Natural killer cell (primary cell): ENCODE measurements at places on chromosomes 5 and 9. TPM values are rescaled to one million over a fixed set of nuclear protein-coding genes. Genes with fewer than 3 reads are reported as not detected.

BNC2 gene
- total RNA-seq, result 84.2 TPM

GRCh38 chr9:89701221-89701798 lies 96.5 kb downstream of the GADD45G start:
- DNase-seq, result peak; percentile 91

FAM219A gene
- 20.6 TPM for total RNA-seq

GRCh38 chr5:17113174-17113958 lies 104.1 kb upstream of the BASP1 start:
- no peak for DNase-seq

DNA sequence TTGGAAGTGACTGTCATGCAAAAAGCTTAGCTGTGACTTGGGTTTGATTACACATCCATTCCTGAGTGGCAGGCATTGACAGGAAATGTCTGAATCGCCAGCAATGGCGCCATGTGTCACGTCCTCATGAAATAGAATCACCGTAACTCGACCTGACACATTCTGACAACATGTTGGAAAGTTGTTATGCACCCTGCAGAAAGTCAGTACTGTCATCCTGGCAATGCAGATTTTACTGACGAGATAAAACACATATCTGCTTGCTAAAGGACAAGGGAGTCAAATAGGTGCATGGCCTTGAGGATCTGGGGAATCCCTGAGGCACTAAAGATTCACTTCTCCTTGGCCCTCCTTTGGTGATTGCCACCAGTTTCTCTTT lies 344.2 kb downstream of the SPATA31D1 start:
- DNase-seq, result no peak

GRCh38 chr5:151925340-151925739 lies 689 bp upstream of the GLRA1 start:
- no peak for DNase-seq

SPTAN1 gene
- 420 TPM for total RNA-seq

GRCh38 chr9:97961361-97961760 lies 21.8 kb upstream of the ANP32B start:
- no peak for DNase-seq

GRCh38 chr9:110555551-110556331 lies 23.8 kb downstream of the SVEP1 start:
- DNase-seq, result no peak

DNA sequence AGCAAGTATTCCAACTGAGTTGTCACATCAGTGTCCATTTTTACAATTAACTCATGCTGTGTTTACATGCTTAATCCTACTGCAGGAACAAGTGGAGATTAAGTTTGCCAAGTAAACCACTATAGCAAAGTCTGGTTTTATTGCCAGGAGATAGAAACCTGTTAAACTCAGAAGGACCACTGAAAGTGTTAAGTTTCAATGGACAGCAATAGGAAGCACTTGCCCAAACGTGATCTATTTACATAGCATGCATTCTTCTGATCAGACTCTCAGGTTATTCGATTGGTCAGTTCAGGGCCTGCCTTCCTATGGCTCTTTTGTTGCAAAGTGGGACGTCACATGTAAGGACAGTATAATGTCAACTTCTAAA lies 28.0 kb upstream of the IFNK start:
- DNase-seq, result no peak

GRCh38 chr9:113548221-113549041 lies 84.9 kb downstream of the RGS3 start:
- no peak for DNase-seq

FOXD4L3 gene
- not detected for total RNA-seq

CNTFR gene
- not detected for total RNA-seq

DNA sequence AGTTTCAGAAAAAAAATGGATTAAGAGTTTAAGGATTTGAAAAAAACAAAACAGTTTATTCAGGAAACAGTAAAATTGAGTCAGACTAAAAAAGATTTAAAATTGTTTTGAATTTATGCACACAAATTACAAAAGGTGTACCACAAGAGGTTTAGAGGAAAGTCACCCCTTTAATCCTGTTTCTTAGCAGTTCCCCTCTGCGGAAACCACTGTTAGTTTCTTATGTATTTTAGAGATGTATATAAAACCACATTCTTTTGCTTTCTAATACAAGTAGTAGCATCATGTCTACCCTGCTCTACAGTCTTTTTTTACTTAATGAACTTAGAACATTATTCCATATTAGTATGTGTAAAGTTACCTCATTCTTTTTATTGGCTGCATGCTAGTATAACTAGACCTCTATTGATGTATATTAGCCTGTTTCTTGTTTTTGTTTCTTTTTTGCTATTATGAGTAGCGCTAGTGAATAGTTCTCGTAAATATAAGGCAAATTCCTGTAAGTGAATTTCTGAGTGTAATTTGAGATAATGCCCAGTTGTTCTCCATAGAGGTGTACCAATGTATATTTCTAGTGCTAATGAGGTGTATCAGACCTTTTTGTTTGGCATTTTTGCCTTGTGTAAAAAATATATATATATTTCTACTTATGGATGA lies 20.0 kb downstream of the GPBP1 start:
- no peak for DNase-seq

ENHO gene
- total RNA-seq, result 1.7 TPM

DNA sequence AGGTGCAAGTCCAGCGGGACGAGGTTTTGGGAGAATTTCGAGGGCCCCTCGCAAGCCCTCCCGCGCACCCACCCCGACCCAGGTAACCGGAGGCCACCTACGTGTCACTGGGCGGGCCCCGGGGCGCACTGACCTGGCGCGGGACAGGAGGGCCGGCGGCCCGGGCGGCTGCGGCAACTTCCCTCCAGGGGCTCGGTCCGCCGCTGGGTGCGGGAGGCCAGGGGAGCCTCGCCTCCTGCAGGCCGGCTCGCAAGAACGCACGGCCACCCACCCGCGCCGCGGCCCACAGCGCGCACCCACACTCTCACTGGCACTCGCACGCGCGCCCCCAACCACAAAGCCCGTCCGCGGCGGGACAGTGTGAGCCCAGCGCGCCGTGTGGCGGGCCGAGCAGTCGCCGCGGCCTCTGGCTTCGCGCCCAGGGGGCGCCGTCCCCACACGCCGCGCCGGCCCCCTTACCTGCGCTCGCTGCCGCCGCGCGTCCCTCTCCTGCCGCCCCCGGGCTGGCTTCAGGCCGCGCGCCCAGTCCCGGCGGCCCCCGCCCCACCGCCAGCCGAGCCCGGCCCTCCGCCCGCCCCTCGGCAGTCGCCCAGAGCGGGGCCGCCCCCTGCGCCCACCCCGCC lies 451 bp downstream of the LPAR1 start:
- DNase-seq, result no peak

DNA sequence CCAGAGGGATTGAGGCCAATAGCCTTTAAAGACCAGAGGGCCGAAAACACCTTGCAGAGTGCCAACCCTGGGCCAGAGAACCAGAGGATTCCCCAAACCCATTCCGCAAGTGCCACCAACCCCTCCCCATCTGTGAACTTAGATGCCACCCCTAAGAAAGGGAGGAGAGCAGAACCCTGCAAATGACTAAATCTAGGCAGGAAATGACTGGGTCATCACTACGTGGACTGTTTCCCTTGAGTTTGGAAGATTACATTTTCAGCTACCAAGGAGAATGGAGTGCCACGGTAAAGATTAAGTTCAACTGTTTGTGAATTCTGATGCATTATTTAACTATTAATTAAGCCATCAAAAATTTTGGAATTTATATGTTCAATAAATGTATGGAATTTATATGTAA lies 142.8 kb downstream of the ENC1 start:
- no peak for DNase-seq

BHMT gene
- not detected for total RNA-seq

DNA sequence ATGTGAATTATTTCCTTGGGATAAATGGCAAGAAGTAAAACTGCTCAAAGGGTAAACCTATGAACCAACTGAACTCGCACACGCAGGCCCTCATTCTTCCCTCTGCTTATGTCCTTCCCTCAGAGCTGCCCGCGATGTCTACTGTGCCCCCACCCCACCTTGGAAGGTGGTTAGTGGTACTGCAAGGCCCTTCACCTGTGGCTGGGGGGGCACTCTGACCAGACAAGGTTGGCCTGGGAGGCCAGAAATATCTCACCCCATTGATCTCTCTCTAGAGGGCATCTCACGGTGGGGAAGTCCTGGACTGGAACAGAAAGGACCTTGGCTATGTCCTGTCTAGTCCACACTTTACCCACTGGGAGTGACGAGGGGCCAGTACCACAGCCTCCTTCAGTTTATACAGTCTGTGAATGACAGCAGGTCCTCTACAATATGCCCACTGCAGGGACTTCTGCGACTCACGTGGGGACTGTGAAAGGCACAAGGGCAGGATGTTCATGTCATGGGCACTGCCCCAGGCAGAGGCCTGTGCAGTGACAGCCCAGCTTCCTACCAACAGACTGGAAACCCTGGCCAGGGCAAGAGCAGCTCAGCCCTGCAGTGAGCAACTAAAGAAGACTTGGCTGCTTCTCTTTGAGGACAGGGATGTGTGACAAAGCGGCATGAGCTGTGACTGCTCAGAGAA lies 56.8 kb upstream of the SYNPO start:
- no peak for DNase-seq

DNA sequence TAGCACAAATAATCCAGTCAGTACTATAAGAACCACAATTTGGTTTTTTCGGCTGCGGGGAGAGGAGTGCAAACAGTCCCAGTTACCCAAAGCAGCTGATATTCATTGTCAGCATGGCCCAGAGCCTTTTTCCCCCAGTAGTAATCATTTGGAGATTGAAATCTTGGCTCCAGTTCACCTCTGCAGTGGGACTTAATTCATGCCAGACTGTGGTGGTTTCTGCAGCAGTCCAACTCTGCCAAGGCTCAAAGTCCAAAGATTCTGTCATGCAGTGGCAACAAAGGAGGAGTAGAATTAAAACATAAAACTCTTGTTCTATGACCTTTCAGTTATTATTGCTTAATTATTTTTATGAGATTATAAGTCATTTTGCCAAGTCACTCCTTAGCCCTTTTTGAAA lies 25.0 kb upstream of the TRIM36 start:
- DNase-seq, result no peak

SPINK7 gene
- total RNA-seq, result not detected

- DNase-seq, result no peak
Measured at GRCh38 chr5:77080905-77081304, 6.2 kb downstream of the ZBED3 start.

SLC4A9 gene
- total RNA-seq, result not detected

- DNase-seq, result no peak
Measured at GRCh38 chr5:57185313-57185712, 11.5 kb downstream of the GPBP1 start.

DNA sequence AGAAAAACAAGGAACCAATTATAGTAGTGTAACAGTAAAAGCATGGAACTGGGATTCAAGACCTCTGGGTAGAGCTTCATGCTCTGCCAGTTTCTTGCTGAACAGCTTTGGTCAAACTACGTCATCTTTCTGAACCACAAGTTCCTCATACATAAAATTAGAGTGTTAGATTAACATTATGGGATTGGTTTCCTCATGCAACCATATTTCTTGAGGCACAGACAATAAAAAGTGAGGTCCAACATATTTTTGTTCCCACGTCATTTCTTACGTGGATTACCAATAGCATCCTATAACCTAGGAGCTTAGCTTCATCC lies 354.8 kb downstream of the TMEM232 start:
- no peak for DNase-seq

MCC gene
- total RNA-seq, result 1.4 TPM

- DNase-seq, result no peak
Measured at GRCh38 chr5:138051441-138052296, 18.8 kb upstream of the FAM13B start.

C9orf50 gene
- not detected for total RNA-seq

SLC45A2 gene
- not detected for total RNA-seq

DNA sequence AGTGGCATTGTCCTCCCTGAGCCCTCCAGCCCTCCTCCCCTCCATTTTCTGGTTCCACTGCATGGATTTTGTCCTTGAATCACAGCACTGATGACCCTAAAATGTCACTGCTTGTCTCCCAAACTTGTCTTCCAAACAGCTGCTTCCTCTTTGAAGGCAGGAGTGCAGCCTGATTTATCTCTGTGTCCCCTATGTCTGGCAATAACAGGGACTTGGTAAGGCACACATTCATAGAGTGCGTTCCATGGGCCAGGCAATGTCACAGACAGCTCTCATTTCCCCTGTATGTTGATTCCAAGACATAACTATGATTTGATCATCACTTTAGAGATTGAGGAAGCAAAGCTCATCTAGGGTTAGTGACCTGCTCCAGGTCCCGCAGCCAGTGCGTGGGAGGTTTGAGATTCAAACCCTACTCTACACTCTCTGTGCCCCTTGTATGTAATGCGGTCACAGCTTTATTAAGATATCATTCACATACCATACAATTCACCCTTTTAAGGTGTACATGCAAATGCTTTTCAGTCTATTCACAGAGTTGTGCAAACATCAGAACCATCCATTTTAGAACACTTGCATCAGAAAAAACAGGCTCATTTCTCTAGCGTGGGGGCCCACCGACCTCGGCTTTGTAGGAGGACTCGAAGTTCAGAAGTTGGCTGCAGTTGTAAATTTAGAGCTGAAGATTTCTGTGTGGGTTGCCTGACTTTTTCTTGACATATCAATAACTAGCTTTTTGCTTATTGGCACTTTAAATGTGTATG lies 28.4 kb upstream of the BOD1 start:
- DNase-seq, result no peak

DNA sequence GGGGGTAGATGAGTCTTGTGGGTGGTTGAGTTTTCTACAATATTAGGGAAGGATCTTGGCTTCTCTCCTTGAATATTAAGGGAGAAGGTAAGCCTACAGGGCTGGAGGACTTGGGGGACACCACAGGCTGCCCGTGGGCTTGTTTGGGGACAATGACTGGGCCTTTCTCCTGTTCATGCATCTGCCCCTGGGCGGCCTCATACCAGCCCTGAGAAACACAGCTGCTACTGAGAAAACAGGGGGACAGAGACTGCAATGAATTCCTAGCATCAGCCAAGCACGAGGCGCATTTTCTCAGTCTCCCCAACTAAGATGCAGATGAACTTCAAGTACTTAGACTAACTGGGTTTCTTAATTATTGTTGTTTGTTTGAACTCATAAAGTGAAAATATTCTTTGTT lies 24.6 kb downstream of the C5orf58 start:
- DNase-seq, result no peak

LHFPL2 gene
- 1.9 TPM for total RNA-seq

GPR151 gene
- not detected for total RNA-seq

DNA sequence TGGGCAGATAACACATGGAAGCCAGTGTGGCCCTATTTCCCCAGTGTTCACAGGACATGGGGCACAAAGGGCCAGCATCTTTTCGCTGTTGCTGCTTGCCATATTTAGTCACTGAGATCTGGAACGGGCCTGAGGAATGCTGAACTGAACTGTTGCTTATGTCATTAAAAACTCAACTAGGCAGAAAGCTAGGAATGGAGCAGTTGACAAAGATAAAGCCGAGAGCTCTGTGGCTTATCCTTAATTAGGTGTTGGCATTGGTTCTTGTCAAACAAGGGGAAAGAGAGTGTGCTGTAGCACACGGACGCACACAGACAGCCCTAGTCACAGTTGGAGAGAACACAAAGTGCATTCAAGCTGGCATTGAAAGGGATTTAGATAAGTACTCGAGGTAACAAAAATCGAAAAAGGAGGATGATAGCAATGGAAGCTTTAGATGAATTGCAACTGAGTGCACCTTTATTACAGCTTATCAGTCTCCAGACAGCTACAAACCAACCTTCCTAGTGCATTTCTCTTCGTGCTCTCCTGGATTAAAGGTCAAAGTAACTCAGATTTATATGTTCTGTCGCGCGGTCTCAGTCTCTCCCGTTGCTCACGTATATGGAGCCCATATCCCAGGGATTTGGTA lies 450.2 kb upstream of the ZNF608 start:
- no peak for DNase-seq

ADAMTSL1 gene
- total RNA-seq, result not detected

C1QTNF3 gene
- total RNA-seq, result 10.5 TPM
